ENCODE measurements at places on chromosomes 6 and 20. TPM values are rescaled to one million over a fixed set of nuclear protein-coding genes. Genes with fewer than 3 reads are reported as not detected.
A peak's percentile ranks its signal among the peaks of the same experiment; 100 is the strongest.

DNA sequence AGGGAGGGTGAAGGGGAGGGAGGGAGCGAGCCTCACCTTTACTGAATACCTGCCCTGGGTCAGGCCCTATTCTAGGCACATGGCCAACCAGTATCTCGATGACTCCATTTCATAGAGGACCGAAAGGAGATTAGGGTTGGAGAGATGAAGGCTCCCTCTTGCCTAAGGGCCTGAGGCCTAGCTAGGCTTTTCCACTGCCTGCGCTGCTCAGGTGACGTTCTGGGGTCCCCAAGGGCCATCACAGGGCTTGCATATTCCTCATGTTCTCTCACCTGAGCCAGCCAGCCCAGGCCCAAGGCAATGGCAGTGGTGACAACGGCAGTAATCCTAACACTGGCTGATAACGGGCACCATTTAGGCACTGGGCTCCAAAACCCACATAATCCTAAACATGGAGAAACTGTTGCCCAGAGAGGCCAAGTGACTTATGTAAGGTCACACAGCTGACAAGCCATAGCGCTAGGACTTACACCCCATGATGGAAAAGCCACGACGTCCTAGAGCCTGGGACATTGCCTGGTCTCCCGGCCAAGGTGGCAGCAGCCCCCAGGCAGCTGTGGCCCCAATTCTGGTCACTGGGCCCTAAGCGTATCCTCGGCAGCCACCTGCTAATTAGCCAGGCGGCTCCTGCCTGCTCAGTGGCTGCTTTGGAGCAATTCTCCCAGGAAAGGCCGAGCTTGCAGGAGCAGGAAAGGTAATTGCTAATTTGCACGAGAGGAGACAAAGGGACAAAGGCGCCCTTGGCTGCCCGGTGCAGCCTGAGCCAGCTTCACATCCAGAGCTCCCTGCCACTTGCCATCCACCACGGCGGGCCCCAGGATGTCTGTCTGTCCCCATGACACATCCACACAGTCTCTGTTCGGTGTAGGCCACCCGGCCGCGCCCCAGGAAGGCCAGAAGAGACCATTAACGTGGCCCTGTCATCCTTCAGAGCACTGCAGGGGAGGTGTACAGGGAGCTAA lies 21.5 kb downstream of the NOL4L start:
- peaks cover 50% of the 10 kb centered on the region for H3K36me3 ChIP-seq
- H3K27me3 ChIP-seq: no peaks in the 10 kb centered on the region
- peaks cover 17% of the 10 kb centered on the region for H3K4me1 ChIP-seq
- H3K4me3 ChIP-seq: no peak overlapping the region

The ATP6V1G2 gene
- 0.47 TPM for total RNA-seq

DNA sequence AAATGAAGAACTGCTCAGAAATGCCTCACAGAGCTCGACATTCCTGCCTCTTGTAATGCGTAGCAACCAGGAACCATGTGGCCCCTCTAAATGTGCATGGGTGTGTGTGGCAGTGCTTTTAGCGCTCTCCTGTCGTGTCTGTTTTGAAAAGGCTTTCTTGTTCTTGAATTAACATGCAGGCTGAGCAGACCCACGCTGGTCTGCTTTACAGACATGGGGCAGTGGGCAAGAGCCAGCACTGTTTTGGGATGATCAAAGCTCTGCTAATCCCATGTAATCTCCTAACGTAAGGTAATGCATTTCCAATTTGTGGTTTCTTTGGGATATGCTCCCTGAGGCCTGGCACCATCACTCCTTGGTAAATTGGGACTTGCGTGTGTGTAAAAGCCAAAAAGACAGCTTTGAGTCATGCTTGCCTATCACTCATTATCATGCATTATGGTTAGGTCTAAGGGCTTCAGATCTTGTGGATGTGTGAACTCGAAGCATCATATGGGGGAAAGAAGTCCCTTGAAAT lies 11.8 kb downstream of the RIPOR2 start:
- no peak overlapping the region for H3K4me3 ChIP-seq
- H3K36me3 ChIP-seq: no peaks in the 10 kb centered on the region
- no peaks in the 10 kb centered on the region for H3K4me1 ChIP-seq
- peaks cover 5% of the 10 kb centered on the region for H3K27me3 ChIP-seq
- no peak for DNase-seq

DNA sequence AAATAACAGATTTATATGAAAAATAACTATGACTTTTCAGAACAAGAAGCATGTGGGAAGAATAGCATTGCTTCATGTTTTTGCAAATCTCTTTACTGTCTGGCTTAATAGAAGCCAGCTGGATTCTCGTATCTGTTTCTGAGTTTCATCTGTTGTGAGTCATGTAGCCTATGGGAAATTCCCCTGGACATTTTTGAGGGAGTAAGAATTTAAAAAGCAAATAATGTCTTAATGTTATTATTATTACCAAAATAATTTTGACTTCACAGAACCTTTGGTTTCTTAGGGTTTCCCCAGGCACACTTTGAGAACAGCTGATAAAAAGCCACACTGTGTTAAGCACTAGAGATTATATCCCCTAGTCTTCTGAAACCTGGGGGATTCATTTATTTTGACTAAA lies 75.8 kb downstream of the SYCP2L start:
- H3K27me3 ChIP-seq: no peaks in the 10 kb centered on the region
- no peak for DNase-seq
- H3K27ac ChIP-seq: no peak overlapping the region

DNA sequence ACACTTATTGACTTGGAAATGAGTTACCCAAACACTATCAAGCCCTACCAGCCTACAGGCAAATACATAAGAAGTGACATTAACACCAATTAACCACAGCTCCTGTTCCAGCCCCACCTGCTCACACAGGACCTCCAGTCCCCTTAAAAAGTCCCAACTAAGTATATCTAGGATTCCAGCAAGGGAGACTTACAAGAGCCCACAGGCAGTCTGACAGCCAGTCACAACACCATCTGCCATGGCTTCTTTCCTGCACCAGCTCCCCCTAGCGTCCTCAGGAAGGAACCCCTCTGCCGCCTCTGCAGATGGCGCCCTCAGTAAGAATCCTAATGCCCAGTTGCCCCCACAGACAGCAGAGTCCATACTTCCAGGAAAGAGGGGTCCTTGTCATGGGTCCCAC lies 122.1 kb downstream of the HIVEP2 start:
- peak; percentile 71 for DNase-seq
- no peak overlapping the region for H3K4me3 ChIP-seq
- no peaks in the 10 kb centered on the region for H3K4me1 ChIP-seq
- no peaks in the 10 kb centered on the region for H3K36me3 ChIP-seq

The IL17F gene
- total RNA-seq: not detected

The TGM3 gene
- total RNA-seq: not detected

GRCh38 chr6:83808926-83809325 lies 44.2 kb upstream of the RIPPLY2 start:
- H3K27ac ChIP-seq: no peak overlapping the region

GRCh38 chr20:62697468-62697912 lies 11.1 kb upstream of the NTSR1 start:
- no peak overlapping the region for H3K4me3 ChIP-seq
- no peak overlapping the region for H3K27ac ChIP-seq
- no peaks in the 10 kb centered on the region for H3K4me1 ChIP-seq
- DNase-seq: no peak
- no peaks in the 10 kb centered on the region for H3K36me3 ChIP-seq
- H3K27me3 ChIP-seq: peaks cover 50% of the 10 kb centered on the region

The PPP1R3G gene
- total RNA-seq: 0.04 TPM

DNA sequence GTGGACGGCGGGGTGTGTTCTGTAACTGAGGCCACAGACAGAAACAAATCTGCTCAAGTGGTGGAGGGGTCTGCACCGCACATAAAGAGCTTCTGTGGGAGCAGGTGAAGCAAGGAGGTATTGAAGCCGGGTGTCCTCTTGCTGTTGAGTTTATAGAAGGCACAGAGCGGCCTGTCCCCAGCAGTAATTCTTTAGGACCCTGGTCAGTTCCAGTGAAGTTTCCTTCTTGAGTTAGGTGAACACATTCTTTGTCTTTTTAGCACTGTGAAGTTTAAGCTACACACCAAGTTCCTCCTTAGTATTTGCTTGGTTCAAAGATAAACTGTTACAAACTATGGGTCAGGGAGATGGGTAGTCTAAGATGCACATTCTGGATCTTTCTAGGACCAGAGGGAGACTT lies 6.1 kb downstream of the PRDM1 start:
- no peaks in the 10 kb centered on the region for H3K27me3 ChIP-seq
- no peaks in the 10 kb centered on the region for H3K36me3 ChIP-seq
- H3K27ac ChIP-seq: no peak overlapping the region
- H3K4me3 ChIP-seq: no peak overlapping the region
- peaks cover 7% of the 10 kb centered on the region for H3K4me1 ChIP-seq

The APOM gene
- total RNA-seq: 10.1 TPM

DNA sequence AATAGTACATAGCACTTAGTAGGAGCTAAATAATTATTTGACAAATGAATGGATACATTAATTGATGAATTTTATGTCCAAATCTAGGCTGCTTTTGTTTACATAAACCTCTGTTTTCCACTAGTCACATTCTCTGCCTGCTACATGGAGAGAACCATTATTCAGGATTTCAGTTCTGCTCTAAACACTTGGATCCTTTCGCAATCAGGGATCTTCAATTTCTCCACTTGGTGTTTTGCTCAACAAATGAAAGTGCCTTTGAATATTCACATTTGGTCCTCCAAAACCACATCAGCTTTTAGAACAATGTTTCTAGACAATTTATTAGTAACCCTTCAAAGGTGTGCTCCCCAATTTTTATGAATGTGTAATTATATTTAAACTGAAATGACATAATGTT lies 30.6 kb upstream of the HLA-DQB1 start:
- H3K4me3 ChIP-seq: no peak overlapping the region
- no peaks in the 10 kb centered on the region for H3K4me1 ChIP-seq
- no peaks in the 10 kb centered on the region for H3K36me3 ChIP-seq
- H3K27ac ChIP-seq: no peak overlapping the region
- peaks cover 9% of the 10 kb centered on the region for H3K27me3 ChIP-seq
- no peak for DNase-seq

- DNase-seq: no peak
- H3K4me1 ChIP-seq: no peaks in the 10 kb centered on the region
- H3K4me3 ChIP-seq: no peak overlapping the region
- no peaks in the 10 kb centered on the region for H3K27me3 ChIP-seq
- H3K36me3 ChIP-seq: peaks cover 22% of the 10 kb centered on the region
These were observed 34.2 kb upstream of the C20orf203 start for GRCh38 chr20:32707691-32708581.

The CNKSR3 gene
- 27.9 TPM for total RNA-seq

The AHI1 gene
- 33.8 TPM for total RNA-seq

The ZKSCAN4 gene
- 5.1 TPM for total RNA-seq

DNA sequence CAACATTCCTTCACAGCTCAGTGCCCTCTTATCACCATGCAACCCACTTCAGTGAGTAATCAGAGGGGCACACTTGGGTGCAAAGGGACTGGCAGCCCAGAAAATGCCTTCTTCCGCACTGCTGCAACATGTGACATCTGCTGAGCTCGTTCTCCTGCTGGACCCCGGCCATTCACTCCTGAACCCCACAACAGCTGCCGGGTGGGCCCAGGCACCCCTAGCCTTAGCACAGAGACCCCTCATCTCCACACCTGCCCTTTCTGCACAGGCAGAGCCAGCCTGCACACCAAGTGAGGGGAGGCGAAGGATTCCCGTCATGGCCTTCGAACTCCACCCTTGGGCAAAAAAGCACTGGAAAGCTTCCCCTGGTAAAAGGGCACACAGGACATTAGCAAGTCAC lies 164.3 kb upstream of the RIN2 start:
- no peak for DNase-seq
- no peak overlapping the region for H3K27ac ChIP-seq
- no peaks in the 10 kb centered on the region for H3K36me3 ChIP-seq
- H3K27me3 ChIP-seq: no peaks in the 10 kb centered on the region
- no peak overlapping the region for H3K4me3 ChIP-seq
- no peaks in the 10 kb centered on the region for H3K4me1 ChIP-seq

- H3K4me3 ChIP-seq: no peak overlapping the region
- no peak overlapping the region for H3K27ac ChIP-seq
- peak; percentile 63 for DNase-seq
These were observed 8.9 kb downstream of the EHMT2 start for GRCh38 chr6:31888276-31889258.

GRCh38 chr6:135955099-135955498 lies 103.6 kb downstream of the PDE7B start:
- no peak overlapping the region for H3K4me3 ChIP-seq
- no peaks in the 10 kb centered on the region for H3K36me3 ChIP-seq

DNA sequence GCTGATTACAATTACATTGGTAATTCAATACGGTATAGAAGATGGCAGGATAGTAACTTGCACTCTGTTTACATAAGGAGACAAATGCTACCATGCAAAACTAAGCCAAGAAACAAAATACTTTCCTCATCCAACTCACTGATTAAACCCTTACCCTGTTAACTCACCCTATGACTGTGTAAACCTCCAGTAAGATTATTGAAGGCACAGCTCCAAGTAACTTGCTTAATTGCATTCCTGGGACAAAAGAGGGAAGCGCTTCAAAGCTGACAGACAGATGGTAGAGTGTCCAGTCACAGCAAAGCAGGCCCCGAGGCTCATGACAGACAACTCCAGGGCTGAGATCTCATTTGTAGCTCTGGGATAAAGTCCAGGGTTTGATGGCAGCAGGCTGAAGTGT lies 6.9 kb upstream of the KIF16B start:
- no peaks in the 10 kb centered on the region for H3K36me3 ChIP-seq
- H3K4me3 ChIP-seq: no peak overlapping the region
- DNase-seq: no peak
- no peak overlapping the region for H3K27ac ChIP-seq
- H3K27me3 ChIP-seq: no peaks in the 10 kb centered on the region

The RGS17 gene
- total RNA-seq: not detected

DNA sequence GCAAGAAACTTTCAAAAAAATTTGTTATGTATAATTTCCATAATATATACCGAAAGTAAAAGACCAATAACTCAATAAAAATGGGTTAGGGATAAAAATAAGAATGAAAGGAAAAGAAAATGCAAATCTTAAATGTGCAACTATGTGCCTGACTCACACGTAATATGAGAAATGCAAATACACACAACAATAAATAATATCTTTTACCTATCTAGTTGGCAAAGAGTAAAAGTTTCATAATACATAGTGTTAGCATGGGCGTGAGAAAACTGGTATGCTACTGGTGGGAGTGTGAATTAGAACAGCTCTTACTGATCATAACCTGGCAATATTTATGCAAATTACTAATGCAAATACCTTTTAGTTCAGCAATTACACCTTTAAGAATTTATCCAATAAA lies 438.5 kb upstream of the CITED2 start:
- H3K36me3 ChIP-seq: no peaks in the 10 kb centered on the region
- H3K27ac ChIP-seq: no peak overlapping the region
- no peak for DNase-seq
- H3K4me3 ChIP-seq: no peak overlapping the region

GRCh38 chr6:6256886-6257285 lies 63.6 kb downstream of the F13A1 start:
- DNase-seq: no peak
- H3K27ac ChIP-seq: no peak overlapping the region
- H3K27me3 ChIP-seq: no peaks in the 10 kb centered on the region
- no peak overlapping the region for H3K4me3 ChIP-seq

The STX11 gene
- 0.51 TPM for total RNA-seq

- peaks cover 3% of the 10 kb centered on the region for H3K4me1 ChIP-seq
- DNase-seq: no peak
- H3K27me3 ChIP-seq: no peaks in the 10 kb centered on the region
- H3K36me3 ChIP-seq: no peaks in the 10 kb centered on the region
These were observed 160.7 kb upstream of the KCNQ5 start for GRCh38 chr6:72461144-72461543.

The STMND1 gene
- total RNA-seq: not detected

The KIAA1586 gene
- total RNA-seq: 29.1 TPM

- no peaks in the 10 kb centered on the region for H3K36me3 ChIP-seq
- H3K4me3 ChIP-seq: no peak overlapping the region
- H3K27ac ChIP-seq: no peak overlapping the region
- no peak for DNase-seq
- peaks cover 43% of the 10 kb centered on the region for H3K27me3 ChIP-seq
- H3K4me1 ChIP-seq: no peaks in the 10 kb centered on the region
These were observed 7.3 kb upstream of the GFRA4 start for GRCh38 chr20:3670511-3670910.

Data from K562 (cell line).